NCI-H446 treated with DMSO at 0.1 percent for 48 hours (cell line): ENCODE measurements at places on chromosomes 3 and 15.

DNA sequence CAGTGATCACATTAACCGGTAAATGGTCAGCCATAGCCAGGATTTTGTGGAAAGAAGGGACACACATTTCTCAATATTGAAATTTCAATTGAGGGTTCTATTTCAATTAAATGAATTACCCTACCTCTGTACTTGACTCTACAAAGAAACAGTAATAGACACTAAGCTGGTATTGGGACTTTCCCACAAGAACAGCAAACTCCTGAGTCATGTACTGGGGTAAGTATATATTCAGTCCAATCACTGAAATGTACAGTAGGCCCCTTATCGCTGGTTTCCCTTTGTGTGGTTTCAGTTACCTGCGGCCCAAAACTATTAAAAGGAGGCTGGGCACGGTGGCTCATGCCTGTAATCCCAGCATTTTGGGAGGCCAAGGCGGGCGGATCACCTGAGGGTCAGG, 17.6 kb downstream of the ASB14 start:
- DNase-seq = no peak

DNA sequence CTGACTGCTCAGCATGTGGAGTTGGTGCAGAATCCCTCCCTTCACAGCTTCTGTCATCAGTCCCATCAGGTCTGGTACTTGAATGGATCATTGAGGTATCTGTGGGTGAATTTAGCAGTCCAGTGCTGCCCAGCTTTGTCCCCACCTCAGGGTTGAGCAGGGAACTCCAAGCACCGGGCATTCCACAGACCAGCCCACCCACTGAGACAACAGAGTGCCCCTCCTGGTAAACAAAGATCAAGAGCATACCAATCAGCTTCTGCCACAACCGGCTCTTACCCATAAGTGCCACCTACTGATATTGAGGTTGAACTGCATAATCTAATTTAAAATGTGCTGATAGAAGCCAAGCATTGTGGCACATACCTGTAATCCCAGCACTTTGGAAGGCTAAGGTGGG, 57.1 kb upstream of the FXR1 start:
- no peak for DNase-seq

DNA sequence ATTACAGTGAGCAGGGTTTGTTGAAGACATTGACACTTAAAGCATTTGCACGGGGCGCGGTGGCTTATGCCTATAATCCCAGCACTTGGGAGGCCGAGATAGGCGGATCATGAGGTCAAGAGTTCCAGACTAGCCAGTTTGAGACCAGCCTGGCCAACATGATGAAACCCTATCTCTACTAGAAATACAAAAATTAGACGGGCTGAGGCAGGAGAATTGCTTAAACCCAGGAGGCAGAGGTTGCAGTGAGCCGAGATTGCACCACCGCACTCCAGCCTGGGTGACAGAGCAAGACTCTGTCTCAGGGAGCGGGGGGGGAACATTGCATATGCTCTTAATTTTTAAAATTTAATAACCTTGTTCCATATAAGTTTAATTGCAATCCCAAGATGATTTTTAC, 11.9 kb downstream of the STT3B start:
- no peak for DNase-seq

GRCh38 chr3:21825684-21826083, 74.7 kb upstream of the ZNF385D start:
- DNase-seq = no peak

GRCh38 chr15:95174301-95175259, 943.2 kb downstream of the MCTP2 start:
- DNase-seq = no peak

- no peak for DNase-seq
Observed at GRCh38 chr3:53705774-53706173, 140.4 kb downstream of the CHDH start.

- no peak for DNase-seq
Observed at GRCh38 chr15:63572749-63573464, 24.3 kb upstream of the FBXL22 start.

- DNase-seq = no peak
Observed at GRCh38 chr3:143152043-143152442, 32.5 kb downstream of the CHST2 start.

- no peak for DNase-seq
Observed at GRCh38 chr15:70541511-70541910, 221.8 kb downstream of the UACA start.

- no peak for DNase-seq
Observed at GRCh38 chr3:42665050-42665878, 11.8 kb downstream of the ZBTB47 start.

DNA sequence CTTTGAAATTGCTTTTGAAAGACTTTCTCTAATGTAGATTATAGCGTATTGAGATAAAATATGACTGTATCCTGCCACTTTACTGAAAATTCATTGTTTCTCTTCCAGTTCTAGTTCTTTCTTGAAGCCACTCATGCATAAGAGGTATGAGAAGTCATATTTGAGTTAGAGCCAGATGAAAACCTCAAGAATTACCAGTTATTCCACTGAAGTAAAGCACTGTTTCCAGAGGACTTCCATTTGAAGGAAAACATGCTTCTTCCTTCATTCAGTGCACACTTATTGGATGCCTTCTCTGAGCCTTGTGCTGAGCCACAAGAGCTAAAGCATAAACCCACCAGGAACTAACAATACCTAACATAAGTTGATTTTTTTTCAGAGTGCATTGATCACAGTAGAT, 513.4 kb downstream of the ZNF385D start:
- no peak for DNase-seq

DNA sequence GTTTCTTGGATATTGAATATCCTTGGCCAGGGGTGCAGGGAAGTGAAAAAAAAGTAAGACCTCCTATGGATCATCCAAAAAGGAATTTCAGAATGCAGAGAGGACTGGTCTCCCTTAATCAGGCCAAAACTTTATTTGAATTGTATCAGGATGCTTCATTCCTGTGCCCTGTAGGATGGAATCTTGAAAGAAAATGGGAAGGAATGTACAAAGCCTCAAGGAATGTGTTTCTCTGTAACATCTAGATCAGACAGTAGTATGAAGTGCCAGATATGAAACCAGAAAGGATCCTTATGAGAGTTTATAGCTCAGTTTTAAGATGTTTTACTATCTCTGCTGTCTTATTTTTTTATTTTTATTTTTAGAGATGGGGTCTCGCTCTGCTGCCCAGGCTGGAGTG, 6.5 kb upstream of the GSK3B start:
- DNase-seq = no peak

GRCh38 chr15:64742385-64742784, 33.0 kb downstream of the RBPMS2 start:
- DNase-seq = no peak

DNA sequence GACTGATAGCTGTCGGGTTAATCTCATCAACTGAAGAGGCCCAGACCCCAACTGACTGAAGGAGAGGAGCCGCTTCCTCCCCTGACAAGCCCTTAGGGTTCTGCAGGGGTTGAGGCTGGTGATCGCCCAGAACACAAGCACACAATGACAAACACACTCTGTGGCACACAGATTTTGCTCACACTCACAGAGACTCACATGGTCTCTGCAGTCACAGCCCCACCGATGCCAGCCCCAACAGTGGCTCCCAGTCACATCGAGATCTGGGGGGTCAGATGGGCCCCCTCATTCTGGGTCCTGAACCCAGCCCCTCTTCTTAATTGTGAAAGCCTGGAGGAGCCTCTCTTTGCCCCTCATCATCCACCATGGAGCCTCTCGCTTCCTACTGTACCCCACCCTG, 16.7 kb downstream of the PTH1R start:
- DNase-seq = no peak

GRCh38 chr3:18445401-18446148, 20.4 kb upstream of the SATB1 start:
- DNase-seq = no peak

GRCh38 chr3:66037330-66037985, 1.3 kb downstream of the MAGI1 start:
- no peak for DNase-seq

GRCh38 chr15:25987638-25988037, 124.5 kb upstream of the ATP10A start:
- DNase-seq = no peak

DNA sequence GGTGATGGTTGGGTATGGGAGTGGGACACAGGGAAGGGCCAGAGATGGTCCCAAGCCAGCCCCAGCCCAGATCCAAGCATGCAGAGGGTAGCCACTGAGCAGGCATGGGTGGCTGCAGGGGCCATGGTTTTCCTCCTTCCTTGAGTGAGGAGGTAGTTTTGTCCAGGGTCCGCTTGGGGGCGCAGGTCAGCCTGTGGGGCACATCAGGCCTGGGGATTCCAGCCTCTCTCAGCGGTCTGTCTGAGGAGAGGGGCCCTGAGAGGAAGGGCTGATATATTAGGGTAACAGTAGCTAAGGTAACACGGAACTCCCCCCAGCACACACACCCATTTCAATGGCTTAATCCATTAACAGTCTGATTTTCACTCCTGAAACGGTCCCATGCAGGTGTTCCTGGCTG, 22.7 kb upstream of the LCTL start:
- DNase-seq = no peak

DNA sequence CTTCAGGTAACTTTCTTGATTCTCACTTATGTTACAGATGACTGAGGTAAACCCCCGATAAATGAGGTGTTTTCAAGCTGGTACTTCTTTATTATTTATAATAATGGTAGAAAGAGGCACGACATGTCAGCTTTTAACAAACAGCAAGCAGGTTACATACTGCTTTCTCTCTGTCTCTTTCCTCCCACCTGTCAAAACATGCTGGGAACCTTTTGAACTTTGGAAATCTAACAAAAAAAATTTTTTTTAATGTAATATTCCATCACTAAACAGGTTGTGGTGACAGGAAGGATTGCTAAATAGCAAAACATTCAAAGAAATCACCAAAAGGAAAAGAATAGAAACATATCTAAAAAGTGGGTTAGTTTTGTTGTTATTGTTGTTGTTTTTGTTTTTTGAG, 48.2 kb downstream of the ANO10 start:
- no peak for DNase-seq

DNA sequence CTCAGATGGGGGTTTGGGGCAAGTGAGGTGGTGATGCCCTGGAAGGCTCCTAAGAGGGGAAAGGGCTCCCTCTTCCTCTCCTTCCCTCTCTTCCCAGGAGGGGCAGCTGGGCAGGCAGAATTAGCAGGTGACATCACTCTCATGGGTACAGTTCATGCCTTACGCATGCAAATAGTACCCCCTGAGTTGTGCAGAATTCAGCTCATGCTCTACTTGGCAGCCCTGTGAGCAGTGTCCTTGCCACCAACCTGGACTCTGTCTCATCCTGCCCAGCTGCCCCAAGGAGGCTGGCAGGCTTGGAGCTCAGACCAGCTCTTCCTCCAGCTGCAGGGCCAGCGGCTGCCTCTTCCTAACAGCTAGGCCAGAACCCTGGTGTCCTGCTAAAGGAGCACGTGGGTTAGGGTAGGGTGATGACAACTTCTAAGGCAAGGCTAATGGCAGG, 3.3 kb downstream of the CHAC1 start:
- no peak for DNase-seq

GRCh38 chr3:157275832-157276231, 115.9 kb upstream of the CCNL1 start:
- DNase-seq = no peak

- DNase-seq = peak; percentile 34
Observed at GRCh38 chr3:183895296-183895695, 10.6 kb upstream of the PARL start.

GRCh38 chr3:90052425-90052950, 945.1 kb downstream of the EPHA3 start:
- no peak for DNase-seq

DNA sequence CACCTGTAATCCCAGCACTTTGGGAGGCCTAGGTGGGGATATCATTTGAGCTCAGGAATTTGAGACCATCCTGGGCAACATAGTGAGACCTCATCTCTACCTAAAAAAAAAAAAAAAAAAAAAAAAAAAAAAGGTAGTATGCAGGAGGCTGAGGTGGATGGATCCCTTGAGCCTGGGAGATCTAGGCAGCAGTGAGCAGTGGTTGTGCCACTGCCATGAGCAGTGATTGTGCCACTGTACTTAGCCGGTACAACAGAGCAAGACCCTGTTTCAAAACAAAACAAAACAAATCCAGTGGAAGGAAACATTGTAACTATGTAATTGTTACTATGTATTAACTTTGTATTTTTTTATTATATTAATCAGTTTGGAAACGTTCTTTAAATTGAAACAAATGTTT, 5.9 kb downstream of the FEM1B start:
- DNase-seq = no peak

DNA sequence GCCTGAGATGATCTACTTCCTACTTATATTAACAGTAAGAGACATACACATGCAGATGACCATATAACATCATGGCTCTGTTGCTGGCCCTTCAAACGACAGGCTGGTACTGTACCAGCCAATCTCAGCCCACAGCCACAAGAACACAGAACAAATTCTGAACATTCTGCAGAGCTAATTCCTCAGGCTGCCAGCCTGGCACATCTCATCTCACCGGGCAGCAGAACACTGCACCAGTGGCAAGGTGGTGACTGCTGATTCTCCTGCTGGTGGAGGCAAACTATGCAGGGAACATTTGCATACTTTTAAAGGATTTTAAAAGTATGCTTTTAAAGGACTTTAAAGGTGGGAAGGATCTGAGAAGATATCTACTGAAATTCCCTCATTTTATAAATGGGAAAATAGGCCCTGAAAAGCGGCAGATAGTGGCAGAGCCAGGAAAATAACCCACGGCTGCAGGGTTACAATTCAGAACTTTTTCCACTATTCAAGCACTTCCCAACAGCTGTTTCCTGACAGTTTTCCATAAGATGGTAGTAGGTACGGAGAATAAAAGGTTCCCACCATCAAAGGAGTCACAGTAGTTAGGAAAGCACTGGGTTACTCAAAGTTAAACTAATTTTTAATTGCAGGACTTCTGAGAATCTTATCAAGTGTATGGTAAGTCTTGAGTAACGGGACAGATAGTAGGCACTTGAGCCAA, 37.3 kb downstream of the SUMF1 start:
- DNase-seq = no peak
